ENCODE measurements at places on chromosomes 6 and 20.

DNA sequence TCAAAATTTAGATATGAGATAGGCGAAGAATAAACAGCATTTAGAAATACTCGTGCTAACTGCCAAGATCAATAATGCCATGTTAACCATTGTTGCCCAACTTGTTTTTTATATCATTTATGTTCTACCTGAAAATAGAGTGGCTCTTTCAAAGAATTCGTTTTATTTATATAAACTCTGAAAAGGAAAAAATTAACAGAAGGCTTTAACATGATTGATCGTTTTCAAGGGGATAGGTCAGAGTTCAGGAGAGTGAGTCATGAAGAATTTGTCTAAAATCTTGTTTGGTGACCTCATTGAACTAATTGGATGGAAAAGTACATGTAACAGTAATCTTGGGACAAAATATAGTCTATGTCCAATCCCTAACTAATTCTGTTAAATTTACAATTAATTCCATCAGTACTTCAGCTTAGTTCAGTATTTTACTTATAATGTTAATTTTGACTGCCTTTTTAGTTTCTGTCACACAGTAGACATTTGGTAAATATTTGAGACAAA lies 11.1 kb upstream of the ELOVL2 start:
- DNase-seq: no peak

- DNase-seq: no peak
These were observed 66.2 kb downstream of the ABHD12 start for GRCh38 chr20:25324412-25324811.

- no peak for DNase-seq
These were observed 19.8 kb downstream of the LAMA4 start for GRCh38 chr6:112234601-112235000.

DNA sequence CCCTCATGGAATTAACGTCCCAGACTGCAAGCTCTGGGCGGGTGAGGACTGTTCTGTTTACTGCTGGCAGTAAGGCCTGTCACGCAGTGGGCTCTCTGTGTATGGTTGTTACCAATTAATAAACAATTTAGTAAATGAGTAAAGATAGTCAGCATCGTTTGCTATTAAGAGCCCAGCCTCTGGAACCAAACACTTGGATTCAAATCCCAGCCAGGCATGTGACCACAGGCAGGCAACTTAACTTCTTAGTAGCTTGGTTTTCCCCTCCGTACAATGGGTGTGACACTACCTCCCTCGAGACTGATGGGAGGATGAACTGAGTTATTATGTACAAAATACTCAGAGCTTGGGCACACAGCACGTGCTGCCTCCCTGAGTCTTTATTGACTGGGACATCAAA lies 137.7 kb upstream of the ARMC2 start:
- DNase-seq: no peak
